ENCODE measurements at places on chromosomes 3 and 15.

GRCh38 chr3:142226474-142226873 is 1.1 kb upstream of the GK5 start:
- DNase-seq, result no peak

GRCh38 chr15:52667597-52667996 is 11.6 kb downstream of the ATOSA start:
- no peak for DNase-seq

DNA sequence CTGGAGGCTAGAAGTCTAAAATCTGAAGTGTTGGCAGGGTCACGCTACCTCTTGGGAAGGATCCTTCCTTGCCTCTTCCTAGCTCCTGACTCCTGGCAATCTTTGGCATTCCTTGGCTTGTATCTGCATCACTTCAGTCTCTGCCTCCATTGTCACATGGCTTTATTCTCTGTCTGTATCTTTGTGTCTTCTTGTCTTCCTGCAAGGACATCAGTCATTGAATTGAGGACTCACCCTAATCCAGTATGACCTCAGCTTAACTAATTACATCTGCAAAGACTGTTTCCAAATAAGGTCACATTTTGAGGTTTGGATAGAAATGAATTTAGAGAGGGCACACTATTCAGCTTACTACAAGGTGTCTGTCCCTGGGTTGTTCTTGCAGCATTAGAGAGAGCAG is 31.1 kb upstream of the UTS2B start:
- DNase-seq, result no peak

GRCh38 chr15:65920121-65920520 is 50.8 kb downstream of the RAB11A start:
- no peak for DNase-seq

DNA sequence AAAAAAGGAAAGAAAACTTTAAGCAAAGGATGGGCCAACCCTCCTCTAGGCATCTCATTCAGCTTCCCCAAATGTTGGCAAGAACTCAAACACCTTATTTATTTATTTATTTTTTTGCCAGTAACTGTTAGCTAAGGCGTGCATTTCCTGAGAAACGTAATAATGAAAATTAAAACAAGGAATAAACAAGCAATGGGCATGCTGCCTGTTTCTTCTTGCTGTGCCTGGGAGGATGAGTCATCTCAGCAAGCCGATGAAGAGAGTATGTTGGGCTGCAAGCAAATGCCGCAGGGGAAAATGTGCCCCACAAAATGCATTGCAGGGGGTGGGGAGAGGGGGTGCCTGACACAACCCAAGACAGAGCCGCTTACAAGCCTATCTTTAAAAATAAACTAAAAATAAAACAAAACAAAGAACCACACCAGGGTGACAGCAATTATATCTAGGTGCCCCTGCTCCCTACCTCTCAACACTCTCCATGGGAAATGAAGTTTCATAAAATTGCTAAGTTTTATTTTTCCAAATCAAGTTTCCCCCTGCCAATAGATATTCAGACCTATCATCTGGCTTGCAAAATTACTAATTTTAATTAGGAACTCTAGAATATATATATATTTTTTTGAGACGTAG is 40.3 kb downstream of the EIF4E3 start:
- no peak for DNase-seq

- no peak for DNase-seq
Observed at GRCh38 chr3:29577250-29577649, 296.4 kb downstream of the RBMS3 start.
